RPMI8226 (cell line): ENCODE measurements at places on chromosomes 12 and 14.

- no peak for DNase-seq
These were observed 234.4 kb downstream of the TMEM121 start for GRCh38 chr14:105760691-105761344.

GRCh38 chr12:42346403-42347002 is 20.5 kb downstream of the PPHLN1 start:
- no peak for DNase-seq

- no peak for DNase-seq
These were observed 26.9 kb downstream of the JAG2 start for GRCh38 chr14:105141486-105142281.

- DNase-seq: peak; percentile 47
These were observed 20.6 kb upstream of the ITGA5 start for GRCh38 chr12:54439521-54440255.

DNA sequence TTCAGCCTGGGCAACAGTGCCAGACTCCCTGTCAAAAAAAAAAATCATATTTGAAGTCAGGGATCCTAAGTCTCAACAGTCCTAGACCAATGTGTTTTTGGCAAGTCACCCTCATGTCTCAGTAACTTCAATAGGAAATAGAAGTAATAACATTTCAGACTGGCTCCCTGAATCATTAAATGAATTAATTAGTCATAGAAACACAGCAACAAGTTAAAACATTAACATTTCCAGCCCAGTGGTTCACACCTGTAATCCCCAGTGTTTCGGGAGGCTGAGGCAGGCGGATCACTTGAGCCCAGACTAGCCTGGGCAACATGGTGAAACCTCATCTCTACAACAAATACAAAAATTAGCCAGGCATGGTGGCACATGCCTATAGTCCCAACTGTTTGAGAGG is 125.2 kb downstream of the GTF2A1 start:
- no peak for DNase-seq

DNA sequence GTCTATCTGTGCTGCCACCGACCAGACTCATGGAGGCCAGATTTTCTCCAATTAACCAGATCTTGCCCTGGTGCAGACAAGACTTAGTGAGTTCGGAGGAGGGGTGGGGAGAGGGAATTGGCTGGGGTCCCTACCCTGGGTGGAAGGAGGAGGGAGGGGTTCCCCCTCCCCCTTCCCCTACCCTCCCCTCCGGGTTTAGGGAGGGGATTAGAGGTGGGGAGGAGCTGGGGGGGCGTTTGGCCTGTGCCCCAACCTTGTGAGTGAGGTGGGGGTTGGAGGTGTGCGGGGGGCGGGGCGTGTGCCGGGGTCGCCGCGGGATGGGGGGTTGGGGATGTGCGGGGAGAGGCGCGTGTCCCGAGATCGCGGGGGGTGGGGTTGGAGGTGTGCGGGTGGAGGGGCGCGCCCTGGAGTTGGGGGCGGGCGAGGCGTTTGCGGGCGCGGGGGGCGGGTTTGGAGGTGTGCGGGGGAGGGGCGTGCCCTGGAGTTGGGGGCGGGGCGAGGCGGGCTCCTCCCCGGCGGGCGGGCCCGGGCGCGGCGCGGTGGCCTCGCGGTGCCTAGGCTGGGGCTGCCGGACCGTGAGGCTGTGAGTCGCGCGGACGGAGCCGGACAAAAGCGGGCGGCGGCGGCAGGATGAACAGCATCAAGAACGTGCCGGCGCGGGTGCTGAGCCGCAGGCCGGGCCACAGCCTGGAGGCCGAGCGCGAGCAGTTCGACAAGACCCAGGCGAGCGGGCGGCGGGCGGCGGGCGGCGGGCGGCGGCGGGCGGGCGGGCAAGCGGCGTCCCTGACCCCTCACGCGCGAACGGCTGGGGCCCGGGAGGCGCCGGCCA is at the start of gene HIP1R:
Gene HIP1R, plus strand, starts transcription at position 537 of the 829 bp plus-strand sequence. Its CDS starts 94 bp downstream, at position 631.
- peak; percentile 64 for DNase-seq

- DNase-seq: no peak
These were observed 230.6 kb upstream of the LHX5 start for GRCh38 chr12:113702276-113702675.

DNA sequence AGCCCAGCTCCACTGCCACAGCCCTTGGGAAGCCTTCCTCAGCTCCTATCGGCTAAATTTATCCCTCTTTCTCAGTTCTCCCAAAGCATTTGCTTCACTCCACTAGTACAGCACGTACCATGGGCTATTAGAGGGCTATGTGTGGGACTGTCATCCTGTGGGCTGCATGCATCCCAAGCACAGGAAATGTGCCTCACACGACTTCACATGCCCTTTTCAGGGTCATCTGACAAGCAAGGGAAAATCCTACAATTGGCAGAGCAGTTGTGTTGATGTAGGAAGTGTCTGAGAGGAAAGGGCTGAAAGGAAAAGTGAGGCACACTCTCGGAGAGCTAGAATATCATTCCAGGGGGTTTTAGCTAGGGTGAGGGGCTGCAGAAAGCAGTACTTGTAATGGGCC is 47.6 kb downstream of the NINJ2 start:
- DNase-seq: no peak

DNA sequence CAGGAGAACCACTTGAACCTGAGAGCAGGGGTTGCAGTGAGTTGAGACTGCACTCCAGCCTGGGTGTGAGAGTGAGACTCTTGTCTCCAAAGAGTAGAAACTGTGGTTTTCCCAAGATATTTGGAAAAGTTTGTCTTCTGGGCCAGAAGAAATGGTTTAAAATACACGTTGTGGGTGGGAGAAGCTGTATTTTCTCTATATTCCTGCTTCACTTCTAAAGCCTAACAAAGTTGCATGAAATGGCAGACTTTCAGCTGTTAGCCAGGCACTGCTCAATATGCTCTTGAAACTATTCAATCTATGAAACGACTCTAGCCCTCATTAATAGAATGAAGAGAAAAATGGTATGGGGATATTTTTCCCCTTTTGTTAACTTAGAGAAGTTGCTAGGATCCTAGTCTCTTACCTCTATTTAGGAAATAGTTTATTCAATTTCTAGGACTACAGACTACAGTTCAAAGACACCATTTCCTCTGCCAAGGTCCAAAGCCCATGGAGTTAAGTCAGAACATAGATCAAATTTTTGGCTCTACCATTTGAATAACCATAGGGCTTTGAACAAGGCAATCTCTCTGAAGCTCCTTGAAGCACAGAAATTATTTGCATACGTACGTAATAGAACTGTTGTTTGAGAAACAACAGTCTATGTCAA is 49.3 kb upstream of the OR5AU1 start:
- no peak for DNase-seq

DNA sequence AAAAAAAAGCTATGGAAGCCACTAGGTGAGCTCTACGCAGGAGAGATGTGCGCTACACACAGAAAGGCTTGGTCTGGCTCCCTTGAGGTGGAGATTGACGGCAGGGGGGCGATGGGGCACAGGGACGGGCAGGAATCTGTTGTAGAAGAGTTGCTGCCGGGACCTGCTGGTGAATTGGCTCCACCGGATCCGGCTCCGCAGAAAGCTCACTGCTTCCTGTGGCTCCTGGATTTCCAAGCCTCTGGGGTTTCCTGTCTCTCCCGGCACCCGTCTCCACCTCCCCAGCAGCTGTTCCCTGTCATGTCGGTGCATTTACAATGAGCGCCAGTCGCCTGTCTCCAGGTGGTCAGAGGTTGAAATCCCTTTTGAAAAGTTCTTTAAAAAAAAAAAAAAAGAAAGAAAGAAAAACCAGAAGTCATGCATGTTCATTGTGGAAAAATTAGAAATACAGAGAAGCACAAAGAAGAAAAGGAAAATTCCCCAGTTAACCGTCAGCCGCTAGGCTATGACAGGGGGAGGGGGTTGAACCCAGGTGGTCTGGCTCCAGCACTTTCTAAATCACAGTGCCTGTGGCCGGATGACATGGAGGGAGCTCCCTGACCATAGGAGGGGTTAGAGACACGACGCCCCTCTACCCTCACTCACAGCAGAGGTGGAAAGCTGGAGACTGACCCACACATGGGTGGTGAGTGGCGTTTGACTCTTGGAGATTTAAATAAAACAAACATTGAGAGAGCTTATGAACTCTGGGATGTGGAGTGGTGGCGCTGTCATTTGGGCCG is 20.8 kb downstream of the FAM222A start:
- no peak for DNase-seq

- DNase-seq: peak; percentile 25
These were observed 37.8 kb downstream of the PRPF40B start for GRCh38 chr12:49661191-49661590.

DNA sequence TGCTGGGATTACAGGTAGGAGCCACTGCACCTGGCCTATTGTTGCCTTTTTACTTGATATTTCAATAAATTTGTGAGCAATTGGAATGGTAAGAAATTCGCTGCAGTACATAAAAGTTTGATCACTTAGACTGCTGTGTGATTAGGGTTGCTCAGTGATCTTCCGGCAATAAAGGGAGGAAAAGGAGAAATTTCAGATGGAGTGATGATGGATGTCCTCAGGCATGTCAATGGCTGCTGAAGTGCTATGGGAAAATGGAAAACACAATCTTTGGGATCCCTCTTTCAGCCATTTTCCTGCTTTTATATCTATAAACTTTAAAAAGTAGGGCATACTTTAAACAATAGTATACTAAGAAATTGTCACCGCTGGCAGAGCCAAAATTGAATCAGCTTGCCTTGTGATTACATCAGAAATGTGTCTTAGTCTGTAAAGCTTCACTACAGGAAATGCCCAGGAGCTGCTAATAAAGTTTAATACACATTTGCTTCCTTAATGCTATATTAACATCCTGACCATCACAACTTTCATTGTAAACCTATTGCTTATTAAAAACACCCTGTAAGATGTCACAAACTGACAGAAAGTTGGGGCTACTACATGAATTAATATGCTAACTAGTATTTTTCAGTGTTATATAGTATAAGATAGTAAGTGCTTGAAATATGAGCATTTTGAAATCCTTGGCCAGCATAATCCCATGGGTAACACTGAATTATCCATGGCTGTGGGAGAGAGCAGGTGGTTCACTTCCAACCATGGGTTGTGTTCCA is 13.7 kb upstream of the FBXL14 start:
- no peak for DNase-seq

- no peak for DNase-seq
These were observed 178.4 kb downstream of the KCNA5 start for GRCh38 chr12:5222011-5222461.
